ENCODE measurements at places on chromosomes 12 and 14.
A peak's percentile ranks its signal among the peaks of the same experiment; 100 is the strongest.

- no peak for DNase-seq
Observed at GRCh38 chr12:26287671-26288381, 92.5 kb downstream of the SSPN start.

- no peak for DNase-seq
Observed at GRCh38 chr14:75369506-75369905, 58.3 kb upstream of the JDP2 start.

GRCh38 chr14:81676395-81676794, 142.7 kb upstream of the SEL1L start:
- DNase-seq: no peak

DNA sequence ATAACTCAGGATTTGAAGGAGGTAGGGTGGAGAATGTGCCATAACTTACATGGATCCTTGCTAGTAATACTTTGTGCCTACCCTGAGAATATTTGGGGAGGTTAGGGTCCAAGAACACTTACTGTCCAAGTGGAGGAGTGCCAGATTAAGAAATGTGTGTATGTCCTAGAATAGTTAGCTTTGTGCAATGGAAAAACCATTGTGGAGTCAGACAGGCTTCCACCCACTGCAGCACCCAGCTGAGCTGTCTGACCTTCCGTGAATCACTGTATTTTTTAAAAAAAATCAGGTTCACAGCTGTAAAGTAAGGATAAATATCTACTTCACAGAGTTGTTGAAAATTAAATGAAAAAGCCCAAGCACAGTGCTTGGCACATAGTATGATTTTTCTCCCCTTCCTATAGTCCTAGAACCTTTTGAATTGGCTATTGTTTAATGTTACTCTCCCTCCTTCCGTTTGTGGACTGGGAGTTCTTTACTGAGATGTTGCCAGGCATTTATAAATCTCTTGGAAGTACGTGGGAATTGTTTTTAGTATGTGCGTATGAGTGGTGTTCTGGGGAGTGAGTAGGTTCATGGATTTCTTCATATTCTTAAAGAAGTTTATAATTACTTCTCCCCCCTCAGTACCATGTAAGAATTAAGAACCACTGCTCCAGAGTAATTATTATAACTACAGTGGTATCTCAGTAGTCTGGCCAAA, 9.2 kb downstream of the RAB21 start:
- no peak for DNase-seq

DNA sequence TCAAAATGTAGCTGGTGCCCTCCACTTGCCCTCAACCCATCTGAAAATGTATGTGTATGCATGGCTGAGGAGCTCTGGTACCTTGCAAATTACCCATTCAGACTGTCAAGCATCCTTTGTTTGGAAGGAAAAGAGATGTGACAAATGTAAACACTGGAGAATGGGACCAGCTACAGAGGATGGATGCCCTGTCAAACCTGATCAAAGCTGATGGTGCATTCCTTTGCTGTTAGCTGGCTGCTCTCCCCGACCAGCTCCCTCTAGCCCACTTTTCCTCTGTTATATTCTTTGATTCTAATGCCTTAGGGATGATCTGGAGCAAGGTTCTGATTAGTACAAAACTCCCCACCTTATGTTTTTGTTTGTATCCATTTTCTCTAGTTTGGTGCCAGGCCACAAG, 310.3 kb downstream of the C12orf75 start:
- no peak for DNase-seq

DNA sequence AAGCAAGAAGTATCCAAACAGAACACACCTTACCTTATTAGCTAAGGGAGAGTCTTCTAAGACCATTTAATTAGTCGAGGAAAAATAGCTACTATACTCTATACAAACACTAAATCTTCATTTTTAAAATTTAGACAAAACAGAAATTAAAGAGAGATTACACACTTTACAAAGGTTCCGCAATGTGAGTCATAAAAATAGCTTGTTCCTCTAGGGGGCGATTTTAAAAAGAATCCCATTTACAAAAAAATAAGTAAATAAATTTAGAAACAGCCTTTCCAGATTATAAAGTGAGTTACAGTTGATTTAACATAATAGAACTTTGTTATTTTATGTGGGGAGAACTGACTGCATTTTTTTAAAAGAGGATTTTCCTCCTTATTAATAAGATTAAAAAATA, 201.6 kb downstream of the PAX9 start:
- peak; percentile 3 for DNase-seq

GRCh38 chr12:118346895-118347294, 25.8 kb downstream of the TAOK3 start:
- no peak for DNase-seq
